ENCODE measurements at places on chromosomes 2 and 18. TPM values are rescaled to one million over a fixed set of nuclear protein-coding genes. Genes with fewer than 3 reads are reported as not detected.

GRP gene
- not detected for total RNA-seq

- DNase-seq: no peak
These were observed 276.8 kb downstream of the CNTNAP5 start for GRCh38 chr2:124301915-124302314.

DNA sequence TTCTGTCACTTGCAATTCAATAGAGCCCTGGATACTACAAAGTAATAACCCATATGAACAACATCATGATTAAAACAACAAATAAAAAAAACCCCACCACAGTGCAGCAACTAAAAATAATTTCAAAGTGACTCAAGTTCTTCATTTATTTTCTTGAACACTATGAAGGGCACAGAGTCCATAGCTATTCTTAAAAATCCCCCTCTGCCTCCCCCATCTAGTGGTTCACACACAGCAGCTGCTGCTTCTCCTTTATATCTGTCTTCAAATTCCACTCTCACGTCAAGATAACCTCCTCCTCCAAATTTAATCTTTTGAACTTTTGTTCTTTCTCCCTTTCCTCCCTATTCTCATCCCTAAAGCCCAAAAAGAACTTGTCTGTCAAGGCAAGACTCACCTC lies 591.3 kb downstream of the ZEB2 start:
- no peak for DNase-seq

- DNase-seq: no peak
These were observed 3.1 kb downstream of the PROM2 start for GRCh38 chr2:95277246-95277906.

GRCh38 chr2:196318517-196319377 lies 147.4 kb upstream of the STK17B start:
- DNase-seq: no peak

RND3 gene
- total RNA-seq: not detected

DNA sequence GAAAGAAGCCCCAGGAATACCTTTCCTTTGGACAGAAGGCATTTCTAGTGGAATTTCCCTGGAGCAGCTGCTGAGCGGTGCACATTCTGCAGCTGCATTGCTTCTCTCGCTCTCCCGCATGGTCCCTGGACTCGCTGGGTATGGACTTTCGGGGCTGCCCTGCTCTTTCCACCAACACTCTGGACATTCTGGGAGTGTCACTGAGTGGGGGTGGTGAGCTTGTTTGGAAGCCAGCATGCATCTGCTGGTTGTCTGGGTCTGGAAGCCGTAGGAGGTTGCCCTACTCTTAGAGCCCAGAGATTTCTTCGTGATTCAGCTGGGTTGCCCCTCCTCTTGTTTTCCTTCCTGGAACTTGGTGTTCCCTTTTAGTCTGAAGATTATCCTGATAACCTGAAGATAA lies 52.6 kb downstream of the TWIST2 start:
- DNase-seq: no peak

GRCh38 chr18:63439334-63439733 lies 17.1 kb upstream of the VPS4B start:
- DNase-seq: peak; percentile 77

- DNase-seq: no peak
These were observed 232.6 kb upstream of the PXDN start for GRCh38 chr2:1976728-1977416.

DNA sequence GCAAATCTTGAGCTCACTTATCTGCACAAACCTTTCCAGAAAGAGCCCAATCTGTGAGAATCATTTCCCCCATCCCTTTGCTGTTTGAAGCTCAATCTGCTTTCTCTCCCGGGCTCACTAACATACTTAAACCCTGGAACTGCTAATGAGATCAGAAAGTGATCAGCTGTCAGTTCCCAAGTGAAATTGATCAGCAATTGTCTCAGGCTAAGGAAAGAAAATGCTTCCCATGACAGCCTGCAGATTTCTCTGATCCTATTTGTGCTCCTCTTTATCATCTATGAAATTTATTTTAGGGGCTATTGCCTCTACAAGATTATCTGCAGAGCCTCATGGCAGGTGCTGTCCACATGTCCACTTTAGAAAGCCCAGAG lies 239.0 kb upstream of the CXCR4 start:
- no peak for DNase-seq

GRCh38 chr18:64854112-64854511 lies 705.2 kb upstream of the LINC00305 start:
- DNase-seq: no peak
